ENCODE measurements at places on chromosomes 16 and 17. TPM values are rescaled to one million over a fixed set of nuclear protein-coding genes. Genes with fewer than 3 reads are reported as not detected.

DNA sequence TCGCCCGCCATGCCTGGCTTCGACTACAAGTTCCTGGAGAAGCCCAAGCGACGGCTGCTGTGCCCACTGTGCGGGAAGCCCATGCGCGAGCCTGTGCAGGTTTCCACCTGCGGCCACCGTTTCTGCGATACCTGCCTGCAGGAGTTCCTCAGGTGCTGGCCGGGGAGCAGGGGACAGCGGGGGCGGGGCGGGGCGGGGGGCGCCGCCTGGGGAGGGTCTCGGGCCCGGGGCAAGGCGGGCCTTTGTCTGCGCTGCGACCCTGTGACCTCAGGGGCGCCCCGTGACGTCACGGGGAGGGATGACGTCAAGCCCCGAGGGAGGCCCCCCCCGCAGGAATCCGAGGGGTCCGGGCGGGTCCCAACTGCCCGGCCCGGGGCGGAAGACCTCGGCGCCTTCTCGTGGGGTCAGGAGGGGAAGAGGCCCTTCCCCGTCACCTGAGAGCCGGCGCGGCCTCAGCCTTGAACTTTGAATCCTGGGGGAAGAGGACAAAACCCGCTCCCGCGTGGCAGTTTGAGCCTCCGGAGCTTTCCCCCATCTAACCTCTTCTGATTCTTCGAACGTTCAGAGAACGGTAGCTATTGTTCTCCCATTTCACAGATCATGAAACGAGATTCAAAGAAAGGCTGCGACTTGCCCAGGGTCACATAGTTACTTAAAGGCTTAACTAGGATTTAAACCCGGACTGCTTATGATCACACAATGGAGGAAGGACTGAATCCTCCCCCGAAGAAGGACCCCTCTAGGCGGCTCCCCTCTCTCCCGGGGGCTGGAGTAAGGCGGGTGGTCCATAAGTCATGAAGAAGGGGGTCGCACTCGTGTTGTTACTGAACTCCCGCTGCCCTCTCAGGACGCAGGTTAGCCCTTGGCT, 527 bp downstream of the TRAF4 start:
- DNase-seq = peak; percentile 86

GRCh38 chr17:34384271-34384670, 21.2 kb upstream of the CCL1 start:
- no peak for DNase-seq

DNA sequence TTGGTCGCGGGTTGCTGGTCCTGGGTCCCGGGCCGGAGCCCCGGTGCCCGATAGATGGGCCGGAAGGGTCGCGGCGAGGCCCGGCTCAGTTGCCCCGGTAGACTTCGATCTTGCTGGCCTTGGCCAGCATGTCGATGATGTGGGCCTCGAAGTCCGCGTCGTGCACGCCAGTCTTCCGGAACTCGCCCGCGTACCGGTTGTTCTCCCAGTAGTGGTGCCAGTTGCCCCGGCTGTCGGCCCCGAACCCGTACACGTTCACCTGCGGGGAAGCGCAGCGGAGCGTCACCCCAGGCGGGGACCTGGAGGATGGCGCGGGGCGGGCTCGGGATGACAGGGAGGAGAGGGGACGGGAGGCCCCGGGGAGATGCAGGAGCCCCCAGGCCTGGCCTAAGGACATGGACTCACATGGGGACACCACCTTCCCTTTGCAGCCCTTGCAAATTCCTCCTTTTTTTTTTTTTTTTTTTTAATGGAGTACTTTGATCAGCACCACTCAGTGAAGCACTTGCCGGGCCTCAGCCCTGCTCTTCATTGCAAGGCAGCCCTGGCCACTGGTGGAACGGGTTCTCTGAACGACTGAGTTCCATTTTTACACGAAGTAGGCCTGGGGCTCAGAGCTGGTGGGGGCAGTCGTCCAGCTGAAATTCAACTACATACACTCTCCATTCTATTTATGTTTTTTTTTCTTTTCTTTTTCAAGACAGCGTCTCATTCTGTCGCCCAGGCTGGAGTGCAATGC, 35.1 kb downstream of the DDX19A start:
- no peak for DNase-seq

DNA sequence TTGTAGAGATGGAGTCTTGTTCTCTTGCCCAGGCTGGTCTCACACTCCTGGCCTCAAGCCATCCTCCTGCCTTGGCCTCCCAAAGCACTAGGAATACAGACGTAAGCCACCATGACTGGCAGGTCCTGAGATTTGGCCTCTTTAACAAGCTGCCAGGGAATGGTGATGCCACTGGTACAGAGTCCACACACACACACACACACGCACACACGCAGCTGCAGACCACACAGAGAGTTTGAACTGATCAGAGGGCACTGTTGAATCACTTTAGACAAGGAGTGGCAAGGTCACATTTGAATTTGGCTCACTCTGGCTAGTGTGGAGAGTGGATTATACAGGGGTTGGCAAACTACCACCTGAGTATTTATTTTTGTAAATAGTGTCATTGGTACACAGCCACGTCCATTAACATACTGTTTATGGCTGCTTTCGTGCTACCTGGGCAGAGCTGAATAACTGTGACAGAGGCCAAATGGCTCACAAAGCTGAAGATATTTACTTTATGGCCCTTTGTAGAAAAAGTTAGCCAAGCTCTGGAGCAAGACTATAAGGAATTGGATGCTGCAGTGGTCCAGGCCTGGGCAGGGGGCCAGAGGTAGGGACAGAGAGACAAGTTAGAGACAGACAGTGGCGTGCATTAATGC, 9.9 kb downstream of the ITPRIPL2 start:
- DNase-seq = no peak

DNA sequence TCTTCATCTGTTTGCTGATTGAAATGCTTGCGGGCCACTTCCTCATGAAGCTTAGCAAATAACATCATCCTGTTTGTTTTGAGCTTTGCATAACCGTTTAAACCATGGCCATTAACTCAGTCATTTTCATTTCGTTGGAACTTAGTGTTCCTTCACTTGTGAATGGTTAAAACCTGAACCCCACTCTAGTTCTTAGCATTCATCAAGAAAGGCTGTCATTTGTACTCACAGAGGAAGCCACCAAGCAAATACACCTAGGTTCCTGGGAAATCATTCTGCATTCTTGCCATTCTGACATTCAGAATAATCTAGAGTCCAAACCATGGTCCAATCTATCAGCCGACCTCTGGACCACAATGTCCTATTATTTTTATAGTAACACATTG, 8.4 kb upstream of the TAT start:
- DNase-seq = no peak

GRCh38 chr16:57538235-57538721, 1.9 kb upstream of the CCDC102A start:
- DNase-seq = peak; percentile 53

NOXO1 gene
- total RNA-seq = 0.91 TPM

IGSF6 gene
- total RNA-seq = not detected

SOX8 gene
- total RNA-seq = 0.27 TPM
